ENCODE measurements at places on chromosomes 13 and 19. TPM values are rescaled to one million over a fixed set of nuclear protein-coding genes. Genes with fewer than 3 reads are reported as not detected.

GRCh38 chr19:4103080-4103433 lies 20.9 kb downstream of the MAP2K2 start:
- DNase-seq = no peak

Gene SERP2
- not detected for polyA plus RNA-seq

Gene PODNL1
- 1.8 TPM for polyA plus RNA-seq

- DNase-seq = no peak
Observed at GRCh38 chr13:85509512-85509911, 289.7 kb downstream of the SLITRK6 start.

DNA sequence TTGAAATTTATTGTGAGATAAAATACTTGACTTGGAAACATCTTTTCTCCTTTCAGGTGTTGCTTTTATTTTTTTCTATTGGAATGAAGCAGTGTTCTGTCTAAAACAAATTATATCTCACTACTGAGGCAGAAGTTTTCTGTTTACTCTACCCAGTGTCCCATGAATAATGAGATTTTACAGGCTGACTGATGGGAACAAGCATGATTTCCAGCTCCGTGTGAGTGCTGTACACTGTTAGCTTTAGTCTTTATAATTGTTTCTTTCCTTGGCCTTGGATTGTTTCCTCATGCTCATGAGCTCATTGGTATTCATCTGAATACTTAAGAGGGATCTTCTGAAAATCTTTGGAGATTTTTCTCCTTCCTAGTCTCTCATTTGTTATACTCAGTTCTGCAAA lies 2049.5 kb upstream of the PRR20A start:
- no peak for DNase-seq

DNA sequence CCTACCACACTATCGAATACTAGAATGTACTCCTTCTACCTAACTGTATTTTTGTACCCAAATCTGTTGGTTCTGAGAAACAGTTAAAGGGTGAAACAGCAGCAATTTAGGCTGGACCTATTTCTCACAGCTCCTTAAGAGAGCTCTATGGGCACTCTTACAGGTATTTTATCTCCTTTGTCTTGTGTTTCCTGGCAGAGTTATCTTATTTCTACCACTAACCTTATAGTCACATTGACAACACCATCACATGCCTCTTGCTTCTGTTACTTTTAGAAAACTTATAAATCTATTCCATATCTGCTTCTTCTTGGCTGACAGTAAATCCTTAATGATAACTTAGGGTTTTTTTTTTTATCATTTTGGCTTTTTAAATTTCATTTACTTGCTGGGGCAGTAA lies 130.7 kb downstream of the MYO16 start:
- no peak for DNase-seq

GRCh38 chr13:112465251-112466131 lies 89.3 kb downstream of the SPACA7 start:
- no peak for DNase-seq

All from A549 (cell line).